Stimulated activated CD4-positive, alpha-beta T cell treated with anti-CD3 and anti-CD28 coated beads, TNF-alpha, amount 100 ng/mL, for 1 hour (primary cell): ENCODE measurements at places on chromosomes 4 and X.

- DNase-seq, result no peak
Measured at GRCh38 chrX:114006664-114007063, 577.2 kb upstream of the HTR2C start.

- no peak for DNase-seq
Measured at GRCh38 chrX:1521459-1521956, 15.5 kb downstream of the P2RY8 start.

- no peak for DNase-seq
Measured at GRCh38 chr4:92186239-92186638, 117.5 kb upstream of the GRID2 start.

- DNase-seq, result no peak
Measured at GRCh38 chr4:1542516-1543320, 136.5 kb upstream of the NKX1-1 start.

DNA sequence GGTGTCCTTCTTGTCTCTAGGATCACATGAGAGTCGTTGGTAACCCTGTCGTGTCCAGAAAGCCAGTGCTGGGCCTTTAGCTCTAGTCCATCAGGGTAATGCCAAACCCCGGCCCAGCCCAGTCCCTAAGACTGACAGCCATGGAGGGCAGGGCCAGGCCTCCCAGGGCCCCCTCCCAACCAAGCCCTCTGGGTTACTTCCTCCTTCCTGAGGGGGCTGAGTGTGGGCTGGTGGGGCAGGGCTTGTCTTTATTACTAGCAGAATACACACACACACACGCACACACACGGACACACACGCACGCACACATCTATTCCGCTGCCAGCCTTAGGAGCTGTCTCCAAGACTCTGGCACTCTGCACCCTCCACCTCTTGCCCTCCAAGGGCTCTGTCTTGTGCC is 35.6 kb upstream of the CDKN2AIP start:
- no peak for DNase-seq

- DNase-seq, result no peak
Measured at GRCh38 chr4:184200296-184200695, 17.4 kb downstream of the ENPP6 start.

DNA sequence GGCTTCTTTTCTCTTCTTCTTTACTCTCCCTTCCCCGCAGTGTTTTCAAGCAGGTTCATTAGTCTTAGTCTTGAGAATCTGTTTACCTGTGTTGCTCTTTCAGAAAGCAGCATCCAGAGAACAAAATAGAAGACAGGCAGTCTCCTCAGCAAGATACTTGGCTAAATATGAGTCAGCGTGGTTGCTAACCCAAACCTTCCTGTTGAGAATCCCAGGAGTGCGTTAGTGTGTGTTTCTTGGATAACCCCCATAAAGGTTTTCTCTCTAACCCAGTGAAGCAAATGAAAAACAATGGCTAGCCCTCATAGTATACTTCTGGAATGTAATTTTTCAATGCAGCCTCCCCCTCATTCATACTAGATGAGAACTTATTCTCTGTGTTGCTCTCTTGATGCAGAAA is 41.1 kb downstream of the BMPR1B start:
- DNase-seq, result no peak

DNA sequence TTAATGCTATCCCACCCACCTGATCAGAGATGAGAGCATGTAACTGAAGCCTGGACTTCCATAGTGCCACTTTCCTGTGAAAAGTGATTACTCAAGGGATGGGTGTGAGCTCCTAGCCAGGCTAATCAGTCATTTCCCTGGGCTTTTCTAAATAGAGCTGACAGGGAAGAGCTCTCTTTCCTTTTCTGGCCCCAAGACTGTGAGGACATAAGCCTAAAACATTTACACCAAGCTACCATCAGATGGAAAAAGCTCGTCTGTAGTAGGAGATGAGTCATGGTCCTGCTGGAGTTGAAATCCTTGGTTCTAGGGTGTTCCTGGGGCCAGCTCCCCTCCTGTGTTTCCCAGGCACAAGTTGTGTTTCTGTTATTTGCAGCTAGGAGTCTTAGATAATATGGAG is 52.4 kb upstream of the NDP start:
- DNase-seq, result no peak

GRCh38 chrX:13955975-13956374 is 73.7 kb downstream of the GEMIN8 start:
- DNase-seq, result no peak

GRCh38 chr4:162699629-162700028 is 467.1 kb downstream of the NAF1 start:
- DNase-seq, result no peak

GRCh38 chr4:184376126-184376838 is 98.1 kb downstream of the IRF2 start:
- DNase-seq, result no peak

DNA sequence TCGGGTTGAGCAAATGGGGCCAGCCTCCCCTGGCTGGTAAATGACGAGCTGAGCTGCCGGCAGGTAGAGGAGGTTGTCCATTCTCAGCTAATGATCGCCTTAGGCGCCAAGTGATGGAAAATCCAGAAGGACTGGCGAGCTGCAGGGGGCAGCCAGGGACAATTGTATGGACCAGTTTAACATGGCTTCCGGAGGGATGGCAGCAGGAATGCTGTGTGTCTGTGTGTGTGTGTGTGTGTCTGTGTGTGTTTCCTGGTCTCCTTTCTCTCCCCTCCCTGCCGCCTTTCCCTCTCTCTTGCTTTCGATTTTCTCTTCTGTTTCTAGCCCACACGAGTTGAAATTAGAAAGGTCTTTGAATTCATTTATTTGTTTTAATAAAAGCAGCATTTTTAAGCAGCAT is 45.2 kb upstream of the BCOR start:
- no peak for DNase-seq

- no peak for DNase-seq
Measured at GRCh38 chr4:127809173-127809800, 27.2 kb downstream of the HSPA4L start.

- DNase-seq, result no peak
Measured at GRCh38 chrX:8233091-8233490, 62.0 kb upstream of the VCX2 start.

DNA sequence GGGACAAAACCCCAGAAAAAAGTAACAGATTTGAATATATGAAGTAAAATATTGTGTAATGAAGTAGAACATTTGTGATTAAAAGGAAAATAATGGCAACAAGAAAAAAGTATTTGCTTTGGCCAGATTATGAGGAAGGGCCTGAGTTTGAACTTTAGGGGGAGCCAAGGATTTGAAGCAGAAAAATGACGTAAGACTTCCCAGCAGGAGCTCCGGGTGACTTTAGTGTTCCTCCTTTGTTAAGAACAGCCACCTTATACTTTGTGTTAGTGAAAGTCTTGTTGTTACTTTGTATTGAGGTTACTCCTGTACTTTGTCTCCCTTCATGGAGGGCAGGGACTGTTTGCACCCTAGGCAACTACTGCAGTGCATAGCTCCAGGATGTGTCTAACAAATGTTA is 41.1 kb downstream of the DCUN1D4 start:
- DNase-seq, result no peak

DNA sequence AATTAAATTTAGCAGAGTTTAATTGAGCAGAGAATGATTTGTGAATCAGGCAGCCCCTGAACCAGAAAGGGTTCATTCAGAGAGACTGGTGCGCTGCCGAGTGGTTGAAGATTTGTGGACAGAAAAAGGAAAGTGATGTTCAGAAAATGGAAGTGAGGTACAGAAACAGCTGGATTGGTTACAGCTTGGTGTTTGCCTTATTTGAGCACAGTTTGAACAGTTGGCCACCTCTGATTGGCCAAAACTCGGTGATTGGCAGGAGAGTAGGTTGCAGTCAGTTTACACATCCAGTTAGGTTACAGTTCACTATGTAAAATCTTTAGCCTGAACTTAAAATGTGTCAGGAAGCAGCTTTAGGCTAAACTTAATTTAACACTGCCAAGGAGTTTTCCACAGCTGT is 14.9 kb downstream of the MID1IP1 start:
- DNase-seq, result no peak

DNA sequence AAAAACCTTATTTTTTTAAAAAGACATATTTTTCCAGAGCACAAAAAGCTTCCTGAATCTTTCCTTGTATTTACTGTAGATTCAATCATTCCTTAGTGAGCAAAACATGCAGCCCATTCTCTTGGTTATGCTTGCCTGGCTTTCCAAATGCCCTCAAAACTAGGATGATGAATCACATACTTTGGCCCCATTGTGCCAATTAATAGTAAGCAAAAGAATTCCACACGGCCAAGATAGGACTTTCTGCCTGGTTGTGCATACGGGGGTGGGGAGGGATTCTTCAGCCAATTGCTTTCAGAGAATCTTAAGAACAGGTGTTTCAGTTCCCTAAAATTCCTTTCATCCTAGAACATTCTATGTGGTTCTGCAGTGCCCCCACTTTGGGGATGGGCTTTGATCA is 7.0 kb downstream of the RAI2 start:
- no peak for DNase-seq

DNA sequence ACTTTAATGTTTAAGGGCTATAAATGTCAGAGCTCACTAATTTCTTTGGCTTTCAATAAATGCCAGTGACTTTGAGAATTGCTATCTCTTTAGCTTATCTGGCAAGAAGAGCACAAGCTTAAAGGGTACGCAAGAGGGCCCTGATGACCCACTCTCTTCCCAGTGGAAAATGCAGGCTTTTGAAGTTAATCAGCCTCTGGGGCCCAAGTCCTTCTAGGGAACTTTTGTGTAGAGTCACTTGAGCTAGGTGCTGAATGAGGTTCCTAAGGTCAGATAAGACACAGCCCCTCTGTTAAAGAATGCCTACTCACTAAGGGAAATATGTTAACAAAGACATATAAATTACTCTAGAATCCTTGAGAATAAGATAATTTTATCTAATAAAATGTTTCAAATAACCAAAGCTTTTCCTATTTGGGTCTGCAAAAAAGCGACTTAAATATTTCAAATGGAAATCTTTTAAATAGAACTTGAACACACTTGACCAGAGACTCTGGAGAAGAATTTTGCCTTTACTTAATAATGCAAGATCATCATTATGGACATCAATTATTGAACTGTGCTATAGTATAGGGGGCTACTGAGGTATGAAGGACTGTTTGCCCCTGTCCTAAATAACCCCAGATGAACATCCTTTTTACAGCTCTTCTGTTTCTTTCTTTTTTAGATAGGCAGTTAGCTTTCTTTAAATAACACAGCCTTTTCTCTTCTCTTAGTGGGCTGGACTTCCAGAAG is 430.1 kb downstream of the GBA3 start:
- no peak for DNase-seq

GRCh38 chrX:19410259-19410658 is 66.5 kb downstream of the PDHA1 start:
- no peak for DNase-seq

DNA sequence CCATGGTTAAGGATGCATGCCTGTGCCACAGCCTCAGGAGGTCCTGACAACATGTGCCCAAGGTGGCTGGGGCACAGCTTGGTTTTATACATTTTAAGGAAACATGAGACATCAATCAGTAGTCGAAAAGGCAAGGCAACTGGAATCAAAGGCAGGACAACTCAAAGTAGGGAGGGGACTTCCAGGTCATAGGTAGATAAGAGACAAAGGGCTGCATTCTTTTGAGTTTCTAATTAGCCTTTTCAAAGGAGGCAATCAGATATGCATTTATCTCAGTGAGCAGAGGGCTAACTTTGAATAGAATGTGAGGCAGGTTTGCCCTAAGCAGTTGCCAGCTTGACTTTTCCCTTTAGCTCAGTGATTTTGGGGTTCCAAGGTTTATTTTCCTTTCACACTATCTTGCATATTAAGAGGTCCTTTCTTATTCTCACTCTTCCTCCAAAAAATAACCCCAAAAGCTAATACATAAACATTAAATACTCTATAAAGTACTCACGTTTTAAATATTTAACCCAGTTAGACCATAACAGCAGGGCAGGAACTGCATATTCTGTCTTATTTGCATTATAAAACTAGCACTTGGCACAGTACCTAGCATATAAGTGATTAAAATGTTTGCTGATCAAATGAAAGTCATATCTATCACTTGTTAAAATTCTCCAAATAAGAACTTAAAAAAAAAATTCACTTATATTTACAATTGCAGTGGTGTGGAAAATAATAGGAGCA is 36.3 kb upstream of the UGT8 start:
- DNase-seq, result no peak

DNA sequence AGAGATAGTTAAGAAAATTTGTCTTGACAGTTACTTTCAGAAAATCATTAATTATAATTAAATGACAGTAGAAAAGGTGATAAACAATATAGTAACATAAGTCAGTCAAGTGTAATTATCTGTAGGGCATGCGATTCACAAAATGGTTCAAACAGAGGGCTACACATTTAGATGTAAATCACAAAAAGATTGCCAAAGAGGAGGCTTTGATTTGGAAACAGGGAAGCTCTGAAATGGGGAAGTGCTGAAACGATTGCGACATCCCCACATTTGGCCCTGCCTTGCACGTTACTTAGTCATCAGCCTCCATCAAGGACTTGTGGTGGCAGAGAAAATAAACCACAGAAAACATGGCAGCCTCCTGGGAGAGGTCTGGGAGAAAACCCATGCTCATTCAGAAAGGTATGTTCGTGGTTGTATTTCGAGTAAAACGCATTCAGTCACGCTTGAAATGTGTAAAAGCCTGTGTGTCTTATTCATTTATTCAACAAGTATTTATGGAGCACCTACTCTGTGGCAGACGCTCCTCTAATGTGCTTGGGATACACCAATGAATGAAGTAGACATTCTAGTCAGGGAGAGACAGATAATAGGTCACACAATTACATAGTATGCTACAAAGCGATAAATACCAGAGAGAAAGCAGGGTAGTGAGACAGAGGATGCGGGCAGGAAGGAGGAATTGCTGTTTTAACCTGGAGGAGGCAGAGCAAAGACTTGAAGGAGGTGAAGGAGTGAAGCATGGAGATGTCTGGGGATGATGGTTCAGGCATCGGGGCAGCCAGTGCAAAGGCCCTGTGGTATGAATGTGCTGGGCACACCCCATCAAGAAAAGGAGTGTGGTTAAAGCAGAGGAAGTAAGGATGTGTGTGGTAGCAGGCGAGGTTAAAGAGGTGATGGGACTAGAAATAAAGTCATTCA is 7.8 kb downstream of the RBM47 start:
- DNase-seq, result no peak

GRCh38 chrX:131988236-131988635 is 34.9 kb upstream of the STK26 start:
- no peak for DNase-seq

GRCh38 chr4:73735231-73735630 is 5.1 kb upstream of the CXCL8 start:
- DNase-seq, result no peak

DNA sequence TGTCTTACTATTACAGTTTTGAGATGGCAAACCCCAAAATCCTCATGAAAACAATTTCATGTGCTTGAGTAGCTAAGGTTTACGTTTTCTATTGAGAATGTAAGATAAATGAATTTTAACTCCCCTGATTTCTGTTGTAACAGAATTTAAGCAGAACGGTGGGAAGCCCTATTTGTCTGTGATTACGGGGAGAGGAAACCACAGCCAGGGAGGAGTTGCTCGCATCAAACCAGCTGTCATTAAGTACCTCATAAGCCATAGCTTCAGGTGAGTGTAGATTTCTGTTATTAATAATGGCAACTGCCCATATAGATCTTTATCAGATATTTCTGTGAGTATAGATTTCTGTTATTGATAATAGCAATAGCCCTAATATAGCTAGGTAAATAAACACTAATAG is 44.2 kb upstream of the RHOH start:
- DNase-seq, result no peak
